Bronchial epithelial cell (primary cell): ENCODE measurements at places on chromosomes 3 and 15.

DNA sequence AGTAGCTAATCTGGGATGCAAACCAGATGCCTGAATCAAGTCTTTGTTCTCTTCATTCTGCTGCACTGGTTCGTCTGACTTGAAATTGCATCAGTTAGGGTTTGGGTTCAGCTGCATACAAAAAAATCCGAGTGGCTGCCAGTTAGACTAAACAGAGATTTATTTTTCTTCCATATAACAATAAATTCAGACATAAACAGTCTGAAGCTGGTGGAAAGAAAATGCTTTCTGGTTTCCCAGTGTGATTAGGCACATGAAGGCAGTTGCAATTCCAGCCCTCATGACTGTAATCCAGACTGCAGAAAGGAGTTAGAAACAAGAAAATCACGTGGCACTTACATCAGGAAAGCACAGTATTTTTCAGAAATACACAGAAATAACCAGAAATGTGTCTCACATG lies 930.7 kb downstream of the MCTP2 start:
- DNase-seq = no peak

DNA sequence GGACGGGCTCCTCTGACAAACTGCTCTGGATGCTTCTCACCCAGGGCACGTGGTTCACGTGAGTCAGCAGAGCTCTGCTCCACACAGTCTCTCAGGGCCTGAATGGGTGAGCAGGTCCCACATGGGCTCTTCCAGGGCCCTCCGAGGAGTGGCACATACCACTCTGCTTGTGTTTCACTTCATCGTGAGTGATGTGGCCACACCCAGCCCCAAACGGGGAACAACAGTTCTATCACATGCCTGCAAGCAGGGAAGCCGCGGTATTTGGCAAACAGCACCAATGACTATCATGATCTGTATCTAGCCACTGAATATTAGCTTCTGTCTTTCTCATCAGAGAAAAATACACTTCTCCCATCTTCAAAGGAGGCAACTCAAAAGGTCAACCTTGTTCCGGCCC lies 352.8 kb downstream of the GABRG3 start:
- DNase-seq = no peak

GRCh38 chr3:111904376-111905241 lies 45.5 kb downstream of the PHLDB2 start:
- DNase-seq = peak; percentile 99

- DNase-seq = no peak
Measured at GRCh38 chr15:79990280-79990996, 19.4 kb upstream of the BCL2A1 start.

DNA sequence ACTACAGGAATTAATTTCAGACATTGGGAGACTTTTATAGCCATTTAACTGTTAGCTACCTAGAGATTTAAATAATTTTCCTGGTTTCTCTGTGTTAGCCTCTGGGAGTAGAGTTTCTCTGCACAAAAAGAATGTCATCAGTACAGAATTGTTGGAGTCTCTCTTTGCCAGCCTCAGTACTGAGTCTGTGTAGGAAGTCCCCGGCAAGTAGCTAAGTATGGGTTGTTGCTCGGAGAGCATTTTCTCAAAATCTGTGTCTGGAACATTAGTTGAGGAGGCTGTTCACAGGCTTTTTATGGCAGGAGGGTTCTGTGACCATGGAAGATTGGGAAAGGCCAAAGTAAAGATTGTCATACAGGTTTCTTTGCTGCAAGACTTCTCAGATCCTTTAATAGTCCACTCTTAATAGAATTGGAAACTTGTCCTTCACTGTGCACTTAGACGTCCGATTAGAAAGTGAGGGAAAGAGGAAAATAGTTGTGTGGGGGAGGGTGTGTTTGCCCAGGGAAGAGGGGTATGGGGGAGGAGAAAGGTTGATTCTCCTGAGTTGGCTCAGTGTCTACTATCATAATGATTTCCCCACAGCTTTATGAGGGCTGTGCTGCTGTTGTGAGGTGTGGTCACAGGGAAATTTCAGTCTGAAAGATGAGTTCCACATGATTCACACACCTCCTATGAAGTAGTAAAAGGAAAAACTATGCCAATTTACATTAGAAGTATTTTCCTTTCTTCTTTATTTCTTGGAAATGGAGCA lies 207.1 kb downstream of the PTPRG start:
- DNase-seq = peak; percentile 60

GRCh38 chr15:29130476-29130875 lies 139.1 kb downstream of the NSMCE3 start:
- DNase-seq = no peak

GRCh38 chr15:95957861-95958260 lies 372.6 kb upstream of the NR2F2 start:
- no peak for DNase-seq

- DNase-seq = no peak
Measured at GRCh38 chr3:114214542-114215341, 22.6 kb downstream of the ZNF80 start.

DNA sequence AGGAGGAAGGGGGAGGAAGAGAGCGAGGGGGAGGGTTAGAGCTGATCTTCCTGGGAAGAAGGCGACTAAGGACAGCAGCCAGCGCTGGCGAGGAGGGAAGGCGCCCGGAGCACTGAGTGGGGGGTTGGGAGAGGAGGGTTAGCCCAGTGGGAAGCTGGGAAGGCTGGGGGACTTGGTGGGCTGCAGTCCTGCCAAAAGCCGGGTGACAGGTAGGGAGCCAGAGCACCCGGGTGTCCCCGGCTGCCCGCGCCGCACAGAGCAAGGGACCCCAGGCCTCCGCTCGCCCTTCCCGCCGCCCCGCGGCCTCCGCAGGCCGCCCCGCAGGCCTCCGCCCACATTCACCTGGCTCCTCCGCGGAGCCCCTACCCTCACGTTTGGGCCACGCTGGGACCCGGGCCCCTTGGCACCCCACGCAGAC lies 448 bp downstream of the SLC12A8 start:
- no peak for DNase-seq

- no peak for DNase-seq
Measured at GRCh38 chr3:66489581-66489980, 11.2 kb downstream of the LRIG1 start.

GRCh38 chr3:58052373-58053273 lies 44.4 kb downstream of the FLNB start:
- DNase-seq = peak; percentile 96

DNA sequence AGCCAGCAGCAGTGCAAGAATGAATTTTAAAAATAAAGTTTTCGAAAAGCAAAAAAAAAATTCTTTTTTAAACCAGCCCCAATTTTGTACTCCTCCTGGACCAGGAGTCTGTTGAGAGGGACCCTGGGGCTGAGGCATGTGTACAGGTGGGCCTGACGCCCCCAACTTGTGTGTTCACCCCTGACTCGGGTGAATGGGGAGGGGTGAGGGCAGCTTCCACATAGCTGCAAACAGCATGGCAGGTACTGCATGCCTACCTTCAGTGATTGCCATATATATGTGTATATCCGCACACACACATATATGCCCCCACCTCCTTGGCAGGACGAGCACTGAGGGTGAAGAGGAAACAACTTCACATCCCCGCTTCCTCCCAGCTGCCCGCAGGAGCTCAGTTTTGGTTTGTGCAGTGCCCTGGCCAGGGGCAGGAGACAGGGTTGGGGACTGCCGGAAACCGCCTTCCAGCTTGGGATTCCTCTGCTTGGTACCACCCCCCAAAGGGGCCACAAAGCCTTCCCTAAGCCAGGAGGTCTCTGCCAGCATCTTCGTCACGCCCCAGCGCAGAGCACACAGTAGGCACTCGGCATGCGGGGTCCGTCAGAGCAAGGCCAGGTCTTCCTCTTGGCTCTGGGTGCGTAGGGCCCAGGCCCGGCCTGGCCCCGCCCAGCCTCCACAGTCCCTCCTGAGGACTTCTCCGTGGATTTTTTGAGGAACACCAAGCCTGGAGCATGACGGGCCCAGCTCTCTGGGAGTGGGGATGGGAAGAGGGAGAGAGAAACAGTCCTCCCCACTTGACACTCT lies 61.8 kb upstream of the RPL32 start:
- DNase-seq = no peak

- peak; percentile 3 for DNase-seq
Measured at GRCh38 chr3:55742022-55742831, 255.1 kb upstream of the WNT5A start.

GRCh38 chr3:171213178-171213577 lies 186.7 kb upstream of the SLC2A2 start:
- no peak for DNase-seq

DNA sequence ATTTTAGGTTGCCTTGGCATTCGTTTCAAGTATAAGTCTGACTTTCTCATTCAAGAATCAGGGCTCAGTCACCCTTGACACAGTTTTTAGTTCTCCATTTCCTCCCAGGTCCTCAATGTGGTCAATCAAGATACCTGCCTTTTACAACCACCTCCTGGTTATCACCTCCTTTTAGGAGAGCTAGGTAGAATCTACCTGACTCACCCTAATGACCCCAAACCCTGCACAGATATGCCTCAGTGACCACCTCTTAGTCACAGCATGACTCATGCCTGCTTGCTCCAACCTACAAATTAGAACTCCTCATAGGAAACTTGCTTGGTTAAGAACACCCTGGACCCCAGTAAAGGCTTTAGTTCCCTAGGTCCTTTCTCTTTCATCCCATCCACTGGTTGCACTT lies 22.5 kb downstream of the DMXL2 start:
- peak; percentile 95 for DNase-seq

- DNase-seq = no peak
Measured at GRCh38 chr3:94402126-94402525, 339.3 kb downstream of the NSUN3 start.

DNA sequence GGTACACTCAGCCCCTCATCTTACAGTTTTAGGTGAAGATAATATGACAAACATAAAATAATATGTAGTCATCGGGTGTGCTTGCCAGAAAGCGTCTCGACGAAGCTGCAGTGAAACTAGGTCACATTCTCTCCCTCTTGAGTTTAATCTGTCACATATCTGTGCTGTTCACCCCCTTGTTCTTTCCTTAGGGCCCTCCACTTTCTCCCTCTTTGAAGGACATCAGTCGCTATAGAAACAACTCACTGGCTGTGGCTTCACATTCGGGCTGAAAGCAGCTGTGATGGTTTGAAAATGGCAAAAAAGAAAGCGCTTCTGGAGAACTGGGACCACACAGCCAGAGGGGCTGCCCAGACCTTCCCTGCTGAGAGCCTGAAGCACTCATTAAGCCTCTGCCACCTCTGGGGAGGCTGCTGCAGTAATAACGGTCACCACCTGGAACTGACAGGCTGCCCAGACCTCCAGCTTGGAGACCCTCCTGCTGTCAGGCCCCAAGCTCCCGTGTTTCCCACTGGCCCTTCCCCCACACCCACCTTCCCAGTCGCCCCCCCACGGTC lies 50.3 kb downstream of the ABTB1 start:
- DNase-seq = no peak

DNA sequence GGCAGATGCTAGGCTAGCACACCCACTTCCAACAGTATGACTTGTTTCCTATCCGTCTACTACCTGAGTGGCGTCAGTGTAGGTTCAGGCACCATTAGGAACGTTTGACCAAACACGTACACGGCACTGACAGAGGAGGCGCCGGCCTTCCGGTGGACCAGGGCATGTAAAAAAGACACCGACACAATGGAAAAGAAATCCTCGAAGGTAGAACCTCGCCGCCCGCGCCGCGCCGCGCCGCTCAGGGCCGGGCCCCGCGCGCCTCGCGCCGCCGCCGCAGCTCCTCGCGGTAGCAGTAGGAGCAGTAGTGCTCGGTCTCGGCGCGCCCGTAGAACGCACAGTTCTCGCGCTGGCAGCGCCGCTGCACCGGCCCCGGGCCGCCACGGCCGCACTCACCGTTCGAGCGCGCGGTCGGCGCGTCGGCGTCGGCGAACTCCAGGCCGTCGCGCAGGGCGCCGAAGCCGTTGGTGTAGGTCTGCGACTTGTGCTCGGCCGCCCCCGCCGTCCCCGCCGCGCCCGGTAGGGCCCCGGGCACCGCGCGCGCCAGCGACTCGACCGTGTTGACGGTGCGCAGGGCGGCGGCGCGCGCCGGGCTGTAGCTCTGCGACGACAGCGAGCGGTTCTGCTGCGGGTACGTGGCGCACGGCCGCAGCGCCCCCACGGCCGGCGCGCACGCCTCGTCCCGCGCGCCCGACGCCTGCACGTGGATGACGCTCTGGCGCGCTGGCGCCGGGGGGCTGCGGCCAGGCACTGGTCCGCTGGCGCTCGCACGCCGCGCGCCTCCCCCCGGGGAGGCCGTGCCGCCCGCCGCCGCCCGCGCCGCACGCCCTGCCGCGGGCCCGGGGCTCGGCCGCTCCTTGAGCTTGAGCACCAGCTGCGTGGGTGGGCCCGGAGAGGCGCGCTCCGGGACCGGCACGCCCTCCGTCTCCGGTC lies 156.7 kb downstream of the KLF13 start:
- no peak for DNase-seq

GRCh38 chr15:67300266-67301025 lies 45.9 kb downstream of the IQCH start:
- DNase-seq = no peak

GRCh38 chr3:49412632-49413337 lies 562 bp downstream of the TCTA start:
- DNase-seq = peak; percentile 27

DNA sequence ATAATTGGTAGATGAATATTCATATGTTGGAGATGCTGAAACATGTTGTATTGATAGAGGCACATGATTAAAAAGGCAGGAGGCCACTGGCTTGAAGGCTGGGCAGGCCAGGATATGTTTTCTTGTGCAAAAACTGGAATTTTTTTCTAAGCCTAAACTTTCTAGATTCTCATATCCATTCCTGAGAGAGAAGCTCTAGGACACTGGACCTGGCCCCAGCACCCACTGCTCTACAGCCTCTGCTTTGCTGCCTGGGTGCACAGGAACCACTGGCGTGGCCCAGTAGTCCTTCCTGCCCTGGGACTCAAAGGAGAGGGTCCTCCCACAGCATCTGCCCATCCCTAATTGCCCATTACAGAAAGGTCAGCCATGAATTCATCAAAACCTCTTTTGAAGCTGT lies 58.1 kb upstream of the APEH start:
- DNase-seq = no peak

DNA sequence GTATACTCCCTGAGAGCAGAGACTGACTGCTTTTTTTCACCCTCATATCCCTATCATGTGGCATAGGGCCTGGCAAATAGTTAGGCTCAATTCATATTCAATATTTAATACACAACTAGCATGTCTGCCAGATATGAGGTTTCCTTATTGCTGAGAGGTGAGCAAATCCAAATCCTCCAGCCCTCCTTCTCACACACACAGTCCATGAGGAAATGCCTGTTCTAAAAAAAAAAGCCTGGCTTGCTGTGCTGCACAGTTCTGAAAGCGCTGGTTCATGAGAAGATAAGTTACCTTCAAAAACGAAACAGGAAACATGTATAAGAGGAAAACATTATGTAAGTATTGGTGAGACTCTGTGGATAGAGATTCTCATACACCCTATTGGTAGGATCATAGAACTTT lies 15.5 kb upstream of the ACAP2 start:
- DNase-seq = no peak

GRCh38 chr3:21534462-21534861 lies 216.5 kb downstream of the ZNF385D start:
- no peak for DNase-seq

GRCh38 chr3:106792716-106793115 lies 584.5 kb upstream of the CCDC54 start:
- DNase-seq = peak; percentile 51

DNA sequence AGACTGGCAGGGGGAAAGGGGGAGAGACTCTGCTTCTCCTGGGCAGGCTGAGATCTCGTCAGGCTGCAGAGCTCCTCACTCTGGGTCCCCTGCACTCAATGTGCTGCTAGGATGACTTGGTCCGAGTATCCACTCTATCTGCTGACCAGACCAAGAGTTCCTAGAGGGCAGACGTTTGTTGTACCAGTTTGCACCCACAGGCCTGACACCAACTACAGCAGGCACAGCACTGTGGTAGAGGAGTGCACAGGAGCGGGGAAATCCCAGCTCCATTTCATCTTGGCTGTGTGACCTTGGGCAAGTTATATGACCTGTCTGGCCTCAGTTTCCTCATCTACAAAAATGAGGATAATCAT lies 29.0 kb downstream of the CCDC12 start:
- no peak for DNase-seq

GRCh38 chr15:65603559-65603958 lies 7.4 kb downstream of the INTS14 start:
- no peak for DNase-seq
